ENCODE measurements at places on chromosomes 11 and 22. TPM values are rescaled to one million over a fixed set of nuclear protein-coding genes. Genes with fewer than 3 reads are reported as not detected.

- no peak for DNase-seq
Measured at GRCh38 chr11:95385577-95385976, 154.6 kb upstream of the SESN3 start.

GRCh38 chr11:67997475-67997921 lies 6.4 kb downstream of the UNC93B1 start:
- no peak for DNase-seq

DNA sequence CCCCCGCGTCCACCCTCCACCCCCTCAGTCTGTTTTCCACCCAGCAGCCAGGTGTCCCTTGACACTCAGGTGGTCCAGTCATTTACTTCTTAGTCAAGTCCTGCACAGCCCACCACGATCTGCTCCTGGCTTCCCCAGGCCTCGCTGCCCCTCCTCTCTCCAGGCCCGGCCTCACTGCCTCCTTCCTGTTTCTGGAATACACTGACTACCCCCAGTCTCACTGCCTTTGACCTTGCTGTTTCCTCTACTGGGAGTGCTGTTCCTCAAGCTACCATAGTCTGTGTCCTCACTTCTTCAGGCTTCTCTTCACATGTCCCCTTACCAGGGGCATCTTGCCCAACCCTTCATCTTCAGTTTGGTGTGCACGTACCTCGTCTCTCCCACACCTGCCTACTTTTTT lies 7.4 kb downstream of the MCM5 start:
- no peak for DNase-seq

The LRRC55 gene
- polyA plus RNA-seq = 2.2 TPM

GRCh38 chr11:17208257-17208999 lies 642 bp upstream of the PIK3C2A start:
- DNase-seq = no peak

- peak; percentile 19 for DNase-seq
Measured at GRCh38 chr22:31893460-31893859, 50.9 kb upstream of the YWHAH start.

DNA sequence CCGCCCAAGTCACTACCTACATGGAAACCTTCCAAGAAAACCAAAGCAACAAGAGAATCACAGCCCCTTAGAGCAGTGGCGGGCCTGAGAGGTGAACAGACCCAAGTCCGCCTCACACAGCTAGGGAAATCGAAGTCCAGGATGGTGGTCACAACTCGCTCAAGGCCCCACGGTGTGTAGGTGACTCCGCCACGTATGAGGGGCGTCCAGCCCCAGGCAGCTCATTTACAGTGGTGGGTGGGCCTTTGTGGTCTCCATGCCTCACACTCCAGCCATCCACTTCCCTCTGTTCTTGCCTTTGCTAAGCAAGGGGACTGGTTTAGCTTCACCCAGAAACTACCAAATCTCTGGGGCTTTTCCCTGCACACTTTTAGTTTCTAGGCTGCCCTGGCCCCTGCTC lies 9.7 kb upstream of the TCF20 start:
- DNase-seq = no peak

The ELFN2 gene
- polyA plus RNA-seq = 1.9 TPM

The KRTAP5-1 gene
- not detected for polyA plus RNA-seq

DNA sequence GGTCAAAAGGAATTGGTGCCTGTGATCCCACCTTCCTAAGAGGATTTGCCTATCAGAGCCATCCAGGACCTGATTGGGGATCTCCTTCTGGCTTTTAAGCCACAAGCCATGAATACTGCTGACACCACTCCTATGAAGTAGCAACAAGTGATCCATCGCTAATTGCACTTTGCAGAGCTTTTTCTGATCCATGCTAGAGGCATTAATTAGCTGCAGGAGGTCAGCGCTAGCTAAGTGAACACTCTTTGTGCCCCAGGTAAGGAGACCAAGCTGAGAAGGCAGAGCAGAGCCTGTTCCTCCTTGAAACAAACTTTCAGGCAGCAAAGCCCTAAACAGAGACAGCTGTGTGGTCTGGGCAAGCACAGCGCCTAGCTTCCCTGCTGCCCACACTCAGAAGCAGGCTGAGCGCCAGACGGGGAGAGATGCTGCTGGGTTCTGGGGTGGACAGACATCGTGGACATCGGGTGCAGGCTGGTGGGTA lies 122.2 kb downstream of the ABTB2 start:
- no peak for DNase-seq

GRCh38 chr11:95095858-95096587 lies 6.4 kb downstream of the ENDOD1 start:
- DNase-seq = no peak

DNA sequence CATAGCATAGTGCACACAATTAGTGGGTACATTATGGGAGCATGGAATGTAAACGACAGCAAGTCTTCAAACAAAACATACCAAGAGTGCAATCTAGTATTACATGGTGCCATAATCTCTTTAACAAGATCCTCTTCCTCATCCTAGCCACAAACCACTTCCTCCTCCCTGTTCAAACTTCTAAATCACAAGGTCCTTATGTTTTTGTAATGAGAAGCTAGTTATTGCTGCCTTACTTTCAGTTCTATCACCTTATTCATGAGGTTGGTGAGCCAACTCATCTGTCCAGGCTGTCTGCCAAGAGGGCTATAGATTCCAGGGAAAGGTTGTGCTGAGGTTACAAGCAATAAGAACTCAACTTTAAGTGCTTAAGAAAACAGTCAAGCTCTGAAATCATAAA lies 195.4 kb upstream of the ARHGAP20 start:
- DNase-seq = no peak

DNA sequence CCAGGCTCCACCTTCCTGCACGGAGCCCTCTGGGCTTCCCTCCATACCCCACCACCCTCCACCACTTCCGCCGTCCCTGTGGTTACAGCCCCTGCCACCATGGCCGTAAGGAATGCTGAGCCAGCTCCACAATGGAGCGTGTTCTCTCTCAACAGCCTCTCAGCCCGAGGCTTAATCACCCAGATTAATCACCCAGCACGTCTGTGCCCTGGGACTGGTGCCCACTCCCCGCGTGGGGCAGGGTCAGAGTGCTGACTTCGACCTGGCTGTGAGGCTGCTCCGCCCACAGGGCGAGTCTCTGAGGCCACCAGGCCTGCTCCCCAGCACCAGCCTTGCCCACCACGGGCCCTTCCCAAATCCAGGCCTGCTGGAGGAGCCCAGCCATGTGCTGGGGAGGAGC lies 4.0 kb upstream of the TH start:
- no peak for DNase-seq

The GGT1 gene
- 13.0 TPM for polyA plus RNA-seq

The OR56A1 gene
- polyA plus RNA-seq = not detected

DNA sequence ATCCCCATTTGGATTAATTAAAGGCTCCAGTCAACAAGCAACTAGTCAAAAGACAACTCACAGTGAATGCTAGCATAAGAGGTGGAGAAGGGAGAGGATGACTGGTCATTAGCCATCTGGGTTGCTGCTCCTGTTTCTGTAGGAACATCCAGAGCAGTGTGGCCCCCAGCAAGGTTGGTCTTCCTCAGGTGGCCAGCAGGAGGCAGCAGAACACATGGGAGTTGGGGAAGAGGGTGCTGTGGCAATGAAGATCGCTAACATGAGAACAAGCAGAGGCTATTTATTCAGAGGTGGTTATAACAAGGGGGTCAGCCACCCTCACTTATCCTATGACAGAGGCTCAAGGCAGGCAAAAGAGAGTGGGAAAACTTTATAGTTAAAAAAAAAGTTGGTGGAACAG lies 21.3 kb downstream of the IZUMO1R start:
- no peak for DNase-seq

DNA sequence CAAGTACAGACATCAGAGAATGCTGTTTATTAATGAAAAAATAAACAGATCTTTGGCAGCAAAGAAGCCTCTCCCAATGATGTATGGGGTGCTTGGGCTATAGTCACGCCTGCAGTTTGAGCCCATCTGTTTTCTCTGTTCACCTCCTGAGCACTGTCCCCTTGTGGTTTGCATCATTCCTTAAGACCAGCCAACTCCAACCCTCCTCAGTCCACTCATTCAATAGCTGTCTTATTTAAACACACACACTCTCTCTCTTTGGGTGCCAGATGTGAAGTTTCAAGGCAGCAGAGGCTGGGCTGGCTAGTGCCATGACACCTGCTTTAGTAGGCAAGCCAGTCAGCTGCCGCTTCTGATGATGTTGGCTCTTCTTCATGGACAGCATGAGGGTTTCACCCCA lies 58.1 kb downstream of the POLD3 start:
- DNase-seq = peak; percentile 54
